ENCODE measurements at places on chromosomes 16 and 17.

- DNase-seq = no peak
Measured at GRCh38 chr16:84884596-84885341, 65.0 kb downstream of the CRISPLD2 start.

DNA sequence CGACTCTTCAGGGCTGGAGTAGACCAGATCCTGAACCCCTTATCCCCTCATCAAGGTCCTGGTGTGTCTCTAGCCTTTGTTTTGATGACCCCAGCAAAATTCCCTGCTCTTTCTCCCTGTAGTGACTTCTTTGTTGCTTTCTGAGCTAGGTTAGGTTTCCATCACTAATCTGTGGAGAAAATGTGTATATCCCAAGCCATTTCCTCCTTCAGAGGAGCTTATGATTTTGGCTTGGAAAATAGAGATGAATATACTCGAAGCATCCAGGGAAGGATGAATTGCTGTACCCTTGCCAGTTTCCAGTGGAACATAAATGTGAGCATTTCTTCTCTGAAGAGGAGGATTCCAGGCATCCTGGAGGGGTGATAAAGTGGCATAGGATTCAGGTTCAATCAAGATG, 55.8 kb downstream of the KSR1 start:
- no peak for DNase-seq

DNA sequence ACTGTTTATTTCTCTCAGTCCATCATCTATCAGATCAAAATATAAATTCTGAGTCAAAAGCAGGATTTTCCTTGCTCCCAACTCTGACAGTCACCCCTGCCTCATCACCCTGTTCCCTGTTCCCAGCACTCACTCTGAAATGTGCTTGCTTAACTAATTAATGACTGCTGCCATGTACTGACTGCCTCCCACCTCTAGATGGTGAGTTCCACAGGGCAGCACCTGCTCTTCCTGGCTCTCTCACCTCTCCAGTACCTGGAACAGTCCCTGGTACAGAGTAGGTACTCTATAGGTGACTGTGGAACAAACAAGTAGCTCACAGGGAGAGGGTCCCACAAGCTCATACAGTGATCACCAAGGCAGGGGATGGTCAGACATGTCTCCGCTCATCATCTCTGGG, 114.3 kb upstream of the C16orf82 start:
- no peak for DNase-seq

DNA sequence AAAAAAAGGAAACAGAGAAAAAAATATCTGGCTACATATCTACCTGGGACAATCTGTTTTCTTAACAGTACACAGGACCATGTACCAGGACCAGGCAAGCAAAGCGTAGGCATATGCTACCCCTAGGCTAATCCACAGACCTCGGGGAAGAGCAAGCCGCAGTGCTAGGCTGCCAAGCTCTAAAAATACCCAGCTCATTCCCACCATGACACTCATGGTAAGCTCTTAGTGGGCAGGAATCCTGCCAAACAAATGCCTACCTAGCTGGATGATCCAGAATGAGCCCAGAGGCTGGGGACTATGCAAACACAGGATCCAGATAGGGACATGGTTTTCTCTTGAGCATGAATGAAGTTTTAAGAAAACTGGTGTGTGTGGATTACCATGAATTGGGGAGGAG, 95.6 kb downstream of the GRIN2A start:
- no peak for DNase-seq

DNA sequence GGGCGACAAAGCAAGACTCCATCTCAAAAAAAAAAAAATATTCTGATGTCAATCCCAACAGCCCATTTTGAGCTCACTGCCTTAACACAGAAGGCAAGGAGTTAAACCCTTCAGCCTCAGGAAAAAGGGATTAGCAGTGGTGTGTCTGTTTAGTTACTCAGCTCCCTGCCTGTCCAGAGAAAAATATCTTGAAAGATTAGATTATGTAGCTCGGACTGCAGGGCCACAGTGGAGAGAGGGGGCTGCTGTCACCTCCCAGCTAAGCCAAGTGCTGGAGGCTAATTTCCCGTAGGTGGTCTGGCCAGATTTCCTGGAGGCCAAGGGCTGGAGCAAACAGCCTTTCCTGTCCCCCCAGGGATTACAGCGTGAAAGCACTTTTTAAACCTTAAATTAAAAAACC, 50.3 kb downstream of the C16orf95 start:
- DNase-seq = no peak

DNA sequence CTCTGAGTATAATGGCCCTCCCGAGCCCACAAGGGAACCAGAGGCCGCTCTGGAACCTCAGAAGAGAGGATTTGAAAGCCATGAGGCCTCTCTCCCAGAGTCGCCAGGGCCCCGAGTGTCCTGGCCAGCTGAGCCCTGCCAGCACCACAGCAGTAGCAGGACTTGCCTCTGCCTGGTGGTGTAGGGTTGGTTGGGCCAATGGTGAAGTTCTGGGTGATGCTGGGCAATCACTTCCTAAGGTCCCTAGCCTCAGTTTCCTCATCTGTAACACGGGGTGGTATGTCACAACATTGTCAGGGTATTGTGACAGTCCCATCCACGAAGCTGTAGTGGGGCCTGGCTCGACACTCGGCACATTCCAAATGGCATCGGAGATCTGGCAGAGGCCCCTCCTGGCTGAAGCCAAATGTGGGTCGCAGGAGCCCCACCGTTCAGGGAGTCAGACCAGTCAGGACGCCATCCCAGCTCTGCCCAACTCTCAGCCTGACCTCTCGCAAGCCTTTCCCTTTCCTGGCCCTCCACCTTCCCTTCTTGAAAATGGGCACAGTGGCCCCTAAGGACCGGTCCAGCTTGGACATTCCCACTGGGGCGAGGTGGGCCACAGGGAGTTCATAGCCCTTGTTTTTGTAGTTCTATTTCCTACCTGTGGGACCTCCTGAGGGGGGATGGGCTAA, 1.7 kb downstream of the NATD1 start:
- DNase-seq = no peak

All from activated naive CD4-positive, alpha-beta T cell (primary cell).